Femur (tissue), 1 donor: ENCODE measurements at places on chromosomes 2 and 18.

DNA sequence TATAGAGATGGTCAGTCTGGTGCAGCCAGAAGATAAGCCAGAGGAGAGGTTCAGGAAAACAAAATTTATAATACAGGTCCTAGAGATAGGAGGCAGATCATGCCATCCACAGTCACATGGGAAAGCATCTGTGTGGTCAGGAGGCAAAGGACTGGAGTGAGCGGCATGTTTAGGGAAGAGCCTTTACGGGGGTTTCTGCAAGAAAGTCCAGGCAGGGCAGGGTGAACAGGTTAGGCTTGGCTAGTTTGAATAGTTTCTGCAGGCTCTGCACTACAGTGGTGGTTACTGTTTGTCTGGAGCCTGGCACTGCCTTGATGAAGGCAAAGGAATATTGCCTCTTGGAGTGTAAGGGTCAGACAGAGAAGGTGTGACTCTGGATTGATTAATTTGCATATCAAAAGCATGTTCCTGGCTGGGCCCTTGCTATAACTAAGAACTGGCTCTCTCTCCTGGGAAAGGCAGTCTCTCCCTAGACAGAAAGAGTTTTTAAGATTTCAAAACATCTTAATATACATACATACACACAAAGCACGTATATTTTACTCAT, 1034.7 kb upstream of the CHAC2 start:
- DNase-seq: no peak

DNA sequence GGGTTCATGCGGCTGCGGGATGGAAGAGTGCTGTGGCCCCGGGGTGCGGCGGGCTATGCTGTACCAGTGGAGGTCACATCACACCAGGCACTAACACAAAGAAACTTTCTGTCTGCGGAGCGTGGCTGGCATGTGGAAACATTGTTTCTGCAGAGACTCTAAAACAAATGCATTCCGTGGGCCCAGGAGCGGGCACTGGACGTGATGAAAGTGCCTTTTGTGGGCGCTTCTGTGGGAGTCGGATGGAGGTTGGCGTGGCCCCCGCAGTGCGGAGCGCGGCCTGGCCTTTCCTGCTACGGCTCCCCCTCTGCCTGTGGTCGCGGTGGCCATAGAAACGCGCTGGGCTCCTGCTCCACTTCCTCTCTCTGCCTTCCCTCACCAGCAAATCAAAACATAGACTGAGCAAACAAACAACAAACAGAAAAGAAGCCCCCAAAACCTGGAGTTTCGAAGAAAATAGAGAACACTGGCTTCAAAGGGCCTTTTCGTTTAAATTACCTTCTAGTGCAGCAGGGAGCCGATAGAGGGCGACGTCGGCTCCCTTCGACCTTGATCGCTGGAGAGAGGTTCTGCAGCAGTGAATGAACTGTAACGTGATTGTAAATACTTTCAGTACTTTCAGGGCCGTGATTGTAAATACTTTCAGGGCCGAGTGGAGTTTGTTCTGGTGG, 51.4 kb downstream of the KIF5C start:
- peak; percentile 28 for DNase-seq

GRCh38 chr2:36798724-36799123, 102.2 kb downstream of the VIT start:
- no peak for DNase-seq

- DNase-seq: no peak
Observed at GRCh38 chr2:3959372-3959771, 256.0 kb downstream of the DCDC2C start.

DNA sequence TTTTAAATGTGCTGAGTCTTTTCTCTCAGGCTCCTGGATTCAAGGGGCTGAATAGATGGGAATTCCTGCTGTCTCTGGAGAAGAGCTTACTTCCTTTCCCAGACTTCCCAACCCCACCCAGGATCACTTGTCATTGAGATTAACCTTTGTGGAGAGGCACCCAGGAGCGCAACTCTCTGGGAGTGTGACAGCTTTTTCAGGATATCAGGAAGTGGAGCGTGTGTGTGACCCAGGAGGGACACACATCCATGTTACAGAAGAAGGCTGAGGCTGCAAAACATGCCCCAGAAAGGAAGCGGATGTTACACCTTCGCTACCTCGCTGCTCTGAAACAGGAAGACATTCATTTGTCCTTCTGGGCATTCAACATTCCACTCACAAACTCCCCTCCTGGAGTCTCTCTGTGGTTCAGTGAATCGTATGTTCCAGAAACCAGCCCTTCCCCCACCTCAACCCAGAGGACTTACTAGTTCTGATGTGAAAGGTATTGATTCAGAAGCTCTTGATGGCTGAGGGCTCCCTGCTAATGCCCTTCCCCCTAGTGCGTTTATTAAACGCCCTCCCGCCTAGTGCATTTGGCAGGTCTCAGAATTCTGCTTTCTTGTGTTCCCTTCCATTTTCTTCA, 523.9 kb downstream of the TNS1 start:
- DNase-seq: no peak

DNA sequence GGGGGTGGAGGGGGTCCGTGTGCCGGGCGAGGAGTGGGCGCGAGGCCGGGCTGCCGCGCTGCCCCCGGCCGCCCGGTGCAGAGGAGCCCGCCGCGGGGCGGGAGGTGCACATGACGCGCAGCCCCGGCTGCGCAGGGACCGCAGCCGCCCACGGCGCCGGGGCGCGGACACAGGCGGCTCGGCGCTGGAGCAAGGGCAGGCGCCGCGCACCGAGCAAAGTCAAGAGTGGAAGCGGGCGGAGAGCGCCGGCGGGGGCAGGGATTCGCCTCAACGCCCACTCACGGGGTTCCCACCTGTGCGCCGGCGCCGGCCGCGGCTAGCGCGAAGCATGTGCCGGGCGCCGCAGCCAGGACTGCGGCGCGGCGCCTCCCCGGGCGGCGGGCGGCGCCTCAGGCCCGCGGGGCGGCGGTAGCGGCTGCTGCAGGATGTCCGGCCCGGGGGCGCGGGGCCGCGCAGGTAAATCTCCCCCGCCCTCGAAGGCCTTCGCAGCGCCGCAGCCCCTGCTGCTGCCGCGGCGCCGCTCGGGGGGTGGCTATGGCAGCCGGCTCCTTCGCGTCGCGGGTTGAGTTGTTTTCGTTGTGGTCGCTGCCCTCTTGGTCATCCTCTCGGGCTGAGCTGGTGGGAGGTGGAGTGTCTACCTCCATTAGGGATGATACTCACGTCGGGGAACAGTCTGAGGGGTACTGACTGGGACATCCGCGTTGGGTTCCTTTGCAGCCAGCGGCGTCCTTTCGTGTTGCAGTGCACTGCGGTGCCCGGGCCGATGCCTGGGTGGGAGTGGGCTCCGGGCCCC, 216.3 kb upstream of the DTNA start:
- DNase-seq: peak; percentile 24

DNA sequence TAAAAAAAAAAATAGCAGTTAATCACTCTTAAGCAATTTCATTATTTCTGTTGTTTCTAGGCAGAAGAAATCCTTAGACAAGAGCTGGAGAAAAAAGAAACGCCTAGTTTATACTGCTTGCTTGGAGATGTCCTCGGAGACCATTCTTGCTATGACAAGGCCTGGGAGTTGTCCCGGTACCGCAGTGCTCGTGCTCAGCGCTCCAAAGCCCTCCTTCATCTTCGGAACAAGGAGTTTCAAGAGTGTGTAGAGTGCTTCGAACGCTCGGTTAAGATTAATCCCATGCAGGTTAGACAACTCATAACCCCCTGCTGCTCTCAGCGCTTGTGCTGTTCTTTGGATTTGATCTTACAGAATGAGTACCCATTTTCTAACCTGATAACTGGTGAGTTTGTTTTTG, 130.4 kb downstream of the TTC27 start:
- no peak for DNase-seq

- no peak for DNase-seq
Observed at GRCh38 chr2:71846669-71847291, 300.9 kb downstream of the CYP26B1 start.

- no peak for DNase-seq
Observed at GRCh38 chr2:692767-693166, 15.6 kb upstream of the TMEM18 start.

GRCh38 chr2:45134726-45135125, 125.5 kb upstream of the SIX2 start:
- DNase-seq: no peak

- no peak for DNase-seq
Observed at GRCh38 chr2:54386585-54386984, 69.5 kb upstream of the SPTBN1 start.

- DNase-seq: no peak
Observed at GRCh38 chr2:12430407-12431133, 286.2 kb upstream of the TRIB2 start.

DNA sequence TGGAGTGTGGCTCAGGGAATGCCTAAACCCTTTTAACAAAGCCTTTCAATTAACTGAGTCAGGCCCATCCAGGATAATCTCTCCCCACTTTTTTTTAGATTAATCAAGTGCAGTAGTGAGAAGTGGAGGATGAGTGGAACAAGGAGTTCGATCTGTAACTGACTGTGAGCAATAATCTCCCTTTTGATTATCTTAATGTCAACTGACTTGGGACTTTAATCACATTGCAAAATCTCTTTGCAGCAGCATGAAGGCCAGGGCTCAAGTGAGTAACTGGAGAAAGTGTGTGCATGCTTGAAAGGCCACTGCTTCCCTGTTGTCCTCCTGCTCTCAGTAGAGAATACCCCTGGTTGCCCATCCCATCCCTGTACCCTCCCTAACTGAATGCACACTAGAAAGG, 32.1 kb upstream of the HS6ST1 start:
- no peak for DNase-seq

GRCh38 chr18:70659036-70659925, 370.4 kb downstream of the SOCS6 start:
- DNase-seq: no peak

DNA sequence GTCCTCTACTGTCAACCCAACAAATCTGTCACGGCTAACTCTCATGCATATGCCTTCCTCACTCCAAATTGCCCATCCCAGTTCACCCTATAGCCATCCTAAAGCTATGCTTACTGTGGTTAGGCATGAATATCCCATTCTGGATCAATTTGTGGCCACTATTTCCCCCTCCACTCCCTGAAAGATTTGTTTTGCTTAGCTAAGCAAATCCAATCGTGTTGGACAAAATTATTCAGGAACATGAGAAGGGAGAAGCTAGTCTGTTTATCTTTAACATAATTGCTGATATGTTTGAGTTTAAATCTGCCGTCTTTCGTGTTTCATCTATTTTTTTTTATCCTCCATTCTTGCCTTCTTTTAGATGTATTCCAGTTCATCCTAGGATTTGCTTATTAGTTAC, 43.6 kb downstream of the PPM1B start:
- no peak for DNase-seq

- DNase-seq: no peak
Observed at GRCh38 chr2:80335411-80335810, 30.9 kb upstream of the LRRTM1 start.

DNA sequence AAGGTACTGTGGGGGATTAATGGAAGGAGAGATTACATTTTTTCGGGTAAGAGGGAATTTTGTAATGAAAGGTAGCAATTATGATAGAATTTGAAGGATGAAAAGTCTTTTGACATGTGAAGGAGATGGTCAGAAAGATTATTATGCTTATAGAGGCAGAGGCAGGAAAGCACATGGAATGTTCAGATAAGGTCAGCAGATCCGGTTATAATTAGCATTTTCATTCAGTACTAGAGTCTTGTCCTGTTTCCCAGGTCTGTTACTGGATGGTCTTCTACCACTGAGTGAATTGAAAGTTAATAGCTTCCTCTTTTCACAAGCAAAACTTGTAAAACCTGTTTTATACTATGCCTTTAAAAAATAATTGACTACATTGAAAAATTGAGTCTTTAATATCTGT, 116.9 kb downstream of the PHLPP1 start:
- DNase-seq: no peak

DNA sequence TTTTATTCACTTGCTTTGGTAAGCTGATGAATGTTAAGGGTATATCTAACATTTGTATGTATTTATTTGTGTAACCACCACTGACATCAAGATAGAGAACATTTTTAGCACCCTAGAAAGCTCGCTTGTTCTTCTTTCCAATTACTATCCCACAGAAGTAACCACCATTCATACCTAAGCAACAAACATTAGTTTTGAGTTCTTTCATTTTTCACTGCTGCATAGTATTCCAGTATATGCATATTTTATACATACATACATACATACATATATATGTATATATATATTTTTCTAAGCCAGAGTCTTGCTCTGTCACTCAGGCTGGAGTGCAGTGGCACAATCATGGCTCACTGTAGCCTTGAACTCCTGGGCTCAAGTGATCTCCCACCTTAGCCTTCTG, 11.1 kb upstream of the DYM start:
- no peak for DNase-seq

GRCh38 chr2:172427990-172428831, 825 bp downstream of the ITGA6 start:
- DNase-seq: peak; percentile 46

DNA sequence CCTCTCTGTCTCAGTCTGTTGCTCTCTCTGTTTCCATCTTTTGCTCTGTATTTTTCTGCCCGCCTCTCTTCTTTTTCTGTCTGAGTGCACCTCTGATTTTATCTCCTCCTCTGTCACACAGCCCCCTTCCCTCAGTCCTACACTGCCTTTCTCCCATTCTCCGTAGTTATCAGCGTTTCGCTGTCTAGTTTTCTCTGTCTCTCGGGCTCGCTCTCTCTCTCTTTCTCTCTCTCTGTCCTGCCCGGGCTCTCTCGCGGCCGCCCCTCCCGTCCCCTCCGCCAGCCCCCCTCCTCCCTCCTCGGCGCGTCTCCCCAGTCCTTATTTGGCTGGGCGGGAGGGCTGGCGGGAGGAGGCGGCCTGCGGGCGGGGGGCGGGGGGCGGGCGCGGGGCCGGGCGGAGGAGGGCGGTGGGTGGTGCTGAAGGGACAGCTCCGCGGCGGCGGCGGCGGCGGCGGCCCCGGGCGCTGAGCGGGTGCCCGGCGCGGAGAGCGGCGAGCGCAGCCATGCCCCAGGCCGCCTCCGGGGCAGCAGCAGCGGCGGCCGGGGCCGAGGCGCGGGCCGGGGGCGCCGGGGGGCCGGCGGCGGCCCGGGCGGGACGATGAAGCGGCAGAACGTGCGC, at the start of gene KCNK3:
TSS of gene KCNK3 (plus strand) at position 444 of the 618 bp plus-strand sequence. CDS start at position 598, 154 bp downstream.
- peak; percentile 79 for DNase-seq

DNA sequence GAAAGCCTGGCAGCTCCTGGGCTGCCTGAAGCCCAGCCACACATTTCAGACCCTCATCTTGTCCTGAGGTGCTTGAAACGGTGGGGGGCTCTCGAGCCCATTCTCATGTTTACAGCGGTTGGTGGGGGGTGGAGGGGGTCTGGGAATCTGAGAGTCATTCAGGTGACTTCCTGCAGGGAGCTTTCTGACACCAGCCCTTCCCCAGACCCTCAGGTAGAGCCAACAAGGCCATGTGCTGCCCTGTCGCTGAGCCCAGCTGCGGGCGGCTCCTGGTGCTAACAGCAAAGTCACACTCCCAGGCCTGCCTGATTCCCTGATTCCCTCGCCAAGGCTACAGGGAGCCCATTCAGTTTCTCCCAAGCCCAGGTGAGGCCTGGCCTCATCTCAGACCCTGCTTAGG, 324.9 kb upstream of the MEX3C start:
- DNase-seq: no peak

DNA sequence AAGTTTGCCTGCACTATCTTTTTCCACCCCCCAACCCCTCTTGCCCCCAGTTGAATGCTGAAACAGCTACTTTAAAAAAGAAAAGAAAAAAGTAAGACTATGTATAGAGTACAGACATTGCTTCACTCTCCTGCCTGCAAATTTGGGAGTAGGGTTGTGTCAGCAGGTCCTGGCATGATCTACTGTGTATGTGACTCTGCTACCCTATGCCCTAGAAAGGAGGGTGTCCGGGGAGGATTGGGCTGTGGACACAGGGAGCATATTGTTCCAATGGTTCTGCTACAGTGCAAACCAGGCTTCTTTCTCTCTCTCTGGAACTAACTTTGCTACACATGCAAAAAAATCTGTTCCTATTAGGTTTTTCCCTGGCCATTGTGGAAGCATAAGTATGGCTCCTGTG, 9.9 kb upstream of the ZEB2 start:
- DNase-seq: no peak
